Activated CD4-positive, alpha-beta T cell treated with anti-CD3 and anti-CD28 coated beads, Interleukin-2, Interleukin-6, amounts not matched to agents 100 ng/mL and 50 ng/mL, durations not matched to agents 16 hours and 8 hours (primary cell): ENCODE measurements at places on chromosomes 5 and 9.

- no peak for DNase-seq
Measured at GRCh38 chr5:177303925-177304391, 359 bp downstream of the PRELID1 start.

- no peak for DNase-seq
Measured at GRCh38 chr5:95852567-95852966, 30.0 kb upstream of the GLRX start.

GRCh38 chr5:131204964-131205363, 34.2 kb downstream of the LYRM7 start:
- DNase-seq: no peak

DNA sequence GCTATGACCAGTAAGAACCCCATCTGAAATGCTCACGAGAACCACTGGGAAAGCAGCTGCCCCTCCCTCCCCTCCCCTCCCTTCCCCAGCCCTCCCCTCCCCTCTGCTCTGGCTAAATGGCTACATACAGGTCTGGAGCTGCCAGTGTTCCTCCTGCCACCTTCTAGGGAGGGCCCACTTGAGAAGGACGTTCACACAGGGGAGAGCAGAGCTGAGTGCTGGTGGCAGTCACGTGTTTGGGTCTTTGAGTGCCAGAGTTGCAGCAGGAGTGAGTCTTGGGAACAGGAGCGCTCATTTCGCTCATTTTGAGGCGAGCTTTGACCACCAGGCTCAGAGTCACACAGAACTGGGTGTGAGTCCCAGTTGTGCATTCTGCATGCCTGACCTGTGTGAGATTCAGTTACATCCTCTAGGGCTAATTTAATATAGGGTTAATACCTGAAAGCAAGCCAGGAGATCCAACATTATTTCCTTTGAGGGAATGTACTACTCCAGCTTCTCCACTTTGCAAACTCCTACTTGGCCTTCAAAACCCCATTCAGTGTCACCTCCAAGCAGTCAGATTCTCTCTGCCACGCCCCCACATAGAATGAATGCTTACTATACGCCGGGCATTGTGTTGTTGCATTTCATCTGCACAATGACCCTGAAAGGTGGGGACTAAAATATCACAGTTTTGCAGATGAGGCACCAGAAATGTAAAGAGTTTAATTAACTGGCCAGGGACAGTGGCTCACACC, 25.1 kb downstream of the CPLX2 start:
- DNase-seq: no peak

DNA sequence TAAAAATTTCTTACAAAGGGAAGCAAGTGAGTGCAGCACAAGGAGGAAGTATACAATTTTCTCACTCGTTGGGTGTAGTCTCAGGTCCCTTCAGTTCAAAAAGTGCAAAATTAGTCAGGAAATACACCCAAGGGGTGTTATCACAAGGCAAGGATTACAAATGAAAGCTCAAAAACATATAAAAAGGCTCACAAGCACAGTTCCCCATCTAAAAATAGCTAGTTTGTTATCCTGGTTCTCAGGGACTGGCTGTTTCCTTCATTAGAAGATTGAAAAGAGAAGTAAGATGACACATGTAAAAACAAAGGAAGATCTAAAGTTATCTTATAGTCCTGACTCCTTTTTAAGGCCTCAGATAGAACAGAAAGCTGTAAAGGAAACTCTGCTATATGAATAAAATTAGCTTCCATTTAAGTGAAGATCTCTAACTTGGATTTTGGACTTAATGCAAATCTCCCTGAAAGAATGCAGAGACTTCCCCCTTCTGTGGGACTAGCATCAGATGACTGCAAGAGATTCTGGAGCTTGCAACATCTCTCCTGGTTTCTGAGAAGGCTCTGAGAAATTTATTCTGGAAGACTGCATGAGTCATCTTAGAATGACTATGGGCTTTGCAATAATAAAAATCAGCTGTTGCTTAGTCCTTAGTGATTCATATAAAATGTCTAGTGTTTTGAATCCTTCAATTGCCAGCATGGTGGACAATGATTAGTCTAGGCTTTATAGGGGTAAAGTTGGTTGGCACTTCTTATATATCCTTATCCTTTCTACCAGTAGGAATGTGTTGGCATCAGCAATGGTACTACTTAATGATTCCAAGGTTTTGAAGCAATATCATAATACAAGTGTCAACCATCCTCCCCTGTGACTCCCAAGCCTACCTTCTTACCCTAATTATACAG, 25.4 kb downstream of the DAB2 start:
- peak; percentile 4 for DNase-seq

GRCh38 chr5:17184588-17184987, 32.8 kb upstream of the BASP1 start:
- no peak for DNase-seq

- DNase-seq: no peak
Measured at GRCh38 chr9:132061526-132061925, 18.1 kb downstream of the MED27 start.

DNA sequence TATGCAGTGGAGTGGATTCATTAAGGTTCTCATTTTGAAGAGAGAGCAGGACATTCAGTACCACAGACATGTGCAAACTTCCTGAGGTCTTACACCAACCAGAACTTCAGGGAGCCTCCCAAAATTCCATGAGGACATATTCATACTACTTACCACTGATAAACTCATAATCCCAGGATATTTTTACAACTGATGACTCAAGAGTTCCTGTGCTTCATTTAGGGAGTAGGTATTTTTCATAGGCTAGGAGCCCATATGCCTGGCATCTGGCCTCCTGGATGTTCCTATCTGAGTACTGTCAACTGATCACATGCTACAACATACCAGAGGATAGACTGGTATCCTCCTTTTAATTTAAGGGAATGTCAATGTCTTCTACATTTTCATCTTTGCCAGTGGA, 578.0 kb downstream of the EFNA5 start:
- DNase-seq: no peak

- no peak for DNase-seq
Measured at GRCh38 chr5:34584165-34584564, 72.0 kb upstream of the RAI14 start.
